SJCRH30 (cell line): ENCODE measurements at places on chromosomes 11 and 22. TPM values are rescaled to one million over a fixed set of nuclear protein-coding genes. Genes with fewer than 3 reads are reported as not detected.
A peak's percentile ranks its signal among the peaks of the same experiment; 100 is the strongest.

- DNase-seq: no peak
- H3K27ac ChIP-seq: no peak overlapping the region
- H3K4me1 ChIP-seq: peaks cover 52% of the 10 kb centered on the region
Measured at GRCh38 chr11:2558397-2558796, 113.6 kb downstream of the KCNQ1 start.

- DNase-seq: peak; percentile 24
- H3K27ac ChIP-seq: no peak overlapping the region
- peaks cover 21% of the 10 kb centered on the region for H3K36me3 ChIP-seq
- no peaks in the 10 kb centered on the region for H3K27me3 ChIP-seq
- peaks cover 8% of the 10 kb centered on the region for H3K4me1 ChIP-seq
- no peak overlapping the region for H3K4me3 ChIP-seq
Measured at GRCh38 chr11:3021125-3021524, 29.0 kb upstream of the NAP1L4 start.

The NUMA1 gene
- 154 and 162 TPM in 2 replicates for total RNA-seq

DNA sequence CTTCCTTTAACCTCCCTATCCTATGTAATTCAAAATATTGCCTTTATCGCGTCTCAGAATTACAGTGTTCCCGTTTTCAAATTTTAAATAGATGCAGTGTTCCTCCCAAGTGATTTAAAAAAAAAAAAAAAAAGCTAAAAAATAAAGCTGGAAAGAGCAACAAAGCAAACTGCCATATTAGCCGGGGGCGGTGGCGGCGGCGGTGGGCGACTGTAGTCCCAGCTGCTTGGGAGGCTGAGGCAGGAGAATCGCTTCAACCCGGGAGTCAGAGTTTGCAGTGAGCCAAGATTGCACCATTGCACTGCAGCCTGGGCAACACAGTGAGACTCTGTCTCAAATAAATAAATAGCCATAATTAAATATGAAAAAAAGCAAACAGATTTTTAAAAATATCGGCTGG, 5.5 kb upstream of the AGBL2 start:
- peaks cover 94% of the 10 kb centered on the region for H3K36me3 ChIP-seq
- no peak overlapping the region for H3K27ac ChIP-seq
- no peaks in the 10 kb centered on the region for H3K4me1 ChIP-seq
- H3K4me3 ChIP-seq: no peak overlapping the region
- no peak for DNase-seq

The PLA2G3 gene
- total RNA-seq: 0.61 and 0.87 TPM in 2 replicates

DNA sequence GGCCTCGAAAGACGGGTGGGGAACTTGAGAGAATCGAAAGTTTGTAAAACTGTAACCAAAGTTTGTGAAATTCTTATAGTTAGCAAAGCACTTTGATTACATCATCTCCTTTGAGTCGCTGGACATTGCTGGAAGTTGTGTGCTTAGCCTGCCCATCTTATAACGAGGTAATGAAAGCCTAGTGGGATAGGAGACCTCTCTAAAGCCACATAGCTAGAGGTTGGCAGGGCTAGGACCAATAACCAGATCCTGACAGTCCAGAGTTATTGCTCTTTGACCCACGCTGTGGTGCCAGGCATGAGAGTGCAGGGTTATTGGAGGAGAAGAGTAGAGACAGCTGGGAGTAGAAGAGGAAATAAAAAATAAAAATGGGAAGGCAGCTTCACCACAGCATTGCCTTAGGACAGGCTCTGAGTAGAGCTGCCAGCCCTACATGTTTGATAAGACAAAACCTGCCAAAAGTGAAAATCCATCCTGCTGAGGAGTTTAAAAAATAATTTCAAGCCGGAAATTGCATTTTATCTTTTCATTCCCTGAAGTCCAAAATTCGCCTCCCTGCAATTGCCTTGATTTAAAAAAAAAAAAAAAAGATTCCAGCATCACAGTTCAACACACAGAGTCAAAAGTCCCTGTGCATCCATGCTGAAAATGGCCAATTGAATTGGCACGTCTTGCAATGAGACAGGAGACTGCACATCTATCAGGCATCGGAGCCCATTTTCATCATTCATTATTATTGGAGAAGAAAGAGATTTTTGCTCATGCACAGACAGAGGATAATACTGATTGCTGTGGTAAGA, 225.5 kb upstream of the POU2AF2 start:
- H3K27ac ChIP-seq: no peak overlapping the region
- no peaks in the 10 kb centered on the region for H3K4me1 ChIP-seq
- DNase-seq: no peak
- no peaks in the 10 kb centered on the region for H3K36me3 ChIP-seq
- no peaks in the 10 kb centered on the region for H3K27me3 ChIP-seq

DNA sequence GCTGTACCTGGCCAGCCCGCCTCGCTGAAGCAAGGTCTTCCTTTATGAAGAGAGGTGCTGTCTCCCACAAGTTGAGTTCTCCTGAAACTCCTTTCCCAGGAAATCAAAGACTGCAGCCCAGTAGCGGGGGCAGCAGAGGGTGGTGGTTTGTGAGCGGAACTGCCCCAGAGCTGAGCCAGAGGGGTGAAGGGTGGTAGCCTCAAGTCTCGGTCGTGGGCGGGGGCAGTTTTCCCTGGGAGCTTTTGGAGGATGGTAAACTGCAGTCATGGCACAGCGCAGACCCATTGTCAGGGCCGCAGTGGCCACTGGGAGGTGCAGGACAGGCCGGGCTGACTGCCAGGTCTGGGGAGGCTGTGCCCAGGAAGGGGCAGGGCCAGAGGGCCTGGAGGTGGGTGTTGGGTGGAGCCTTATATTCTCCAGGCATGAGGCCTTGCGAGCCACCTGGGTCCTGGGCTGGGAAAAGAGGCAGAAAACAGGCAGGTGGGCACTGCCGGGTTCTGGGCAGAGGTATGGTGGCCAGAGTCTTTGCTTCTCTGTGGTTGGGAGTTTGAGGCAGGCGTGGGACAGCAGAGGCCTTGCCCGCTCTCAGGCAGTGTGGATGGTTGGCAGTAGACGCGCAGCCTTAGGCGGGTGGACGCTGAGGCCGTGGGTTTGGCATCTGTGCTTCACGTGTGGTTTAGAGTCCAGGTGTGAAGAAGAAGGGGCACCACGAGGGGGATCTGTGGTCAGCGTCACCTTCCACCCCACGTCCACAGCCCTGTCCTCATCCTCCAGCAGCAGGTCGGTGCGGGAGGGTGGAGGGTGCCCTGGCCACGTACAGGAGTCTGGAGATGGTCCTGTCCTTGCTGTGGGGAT, 1176.4 kb downstream of the BRD1 start:
- H3K27ac ChIP-seq: no peak overlapping the region
- no peak overlapping the region for H3K4me3 ChIP-seq

GRCh38 chr11:98307827-98308491, 712.8 kb upstream of the CNTN5 start:
- H3K36me3 ChIP-seq: no peaks in the 10 kb centered on the region
- no peak overlapping the region for H3K4me3 ChIP-seq
- DNase-seq: no peak
- H3K27ac ChIP-seq: no peak overlapping the region

- no peaks in the 10 kb centered on the region for H3K4me1 ChIP-seq
- H3K27me3 ChIP-seq: no peaks in the 10 kb centered on the region
- no peak overlapping the region for H3K4me3 ChIP-seq
- no peak for DNase-seq
- H3K27ac ChIP-seq: no peak overlapping the region
Measured at GRCh38 chr22:36085476-36086169, 57.0 kb upstream of the RBFOX2 start.

GRCh38 chr11:123190518-123190917, 4.5 kb downstream of the CLMP start:
- H3K27ac ChIP-seq: no peak overlapping the region
- no peak overlapping the region for H3K4me3 ChIP-seq
- no peaks in the 10 kb centered on the region for H3K27me3 ChIP-seq
- no peak for DNase-seq
- H3K4me1 ChIP-seq: peaks cover 5% of the 10 kb centered on the region

The TMPRSS6 gene
- total RNA-seq: not detected in 2 replicates

GRCh38 chr11:10285148-10285802, 8.7 kb downstream of the SBF2 start:
- no peaks in the 10 kb centered on the region for H3K27me3 ChIP-seq
- H3K4me1 ChIP-seq: no peaks in the 10 kb centered on the region
- DNase-seq: no peak
- H3K27ac ChIP-seq: no peak overlapping the region

The SYT13 gene
- total RNA-seq: 0.03 TPM in 1 of 2 replicates, not detected in the other

The CCDC116 gene
- total RNA-seq: 0.38 TPM in 1 of 2 replicates, not detected in the other

The RFPL2 gene
- total RNA-seq: not detected in 2 replicates

GRCh38 chr11:1534171-1534570, 37.9 kb downstream of the DUSP8 start:
- H3K36me3 ChIP-seq: no peaks in the 10 kb centered on the region
- no peaks in the 10 kb centered on the region for H3K4me1 ChIP-seq
- H3K27me3 ChIP-seq: no peaks in the 10 kb centered on the region
- no peak overlapping the region for H3K27ac ChIP-seq
- H3K4me3 ChIP-seq: no peak overlapping the region
- DNase-seq: no peak

The ARSA gene
- 1.8 TPM in 2 replicates for total RNA-seq

DNA sequence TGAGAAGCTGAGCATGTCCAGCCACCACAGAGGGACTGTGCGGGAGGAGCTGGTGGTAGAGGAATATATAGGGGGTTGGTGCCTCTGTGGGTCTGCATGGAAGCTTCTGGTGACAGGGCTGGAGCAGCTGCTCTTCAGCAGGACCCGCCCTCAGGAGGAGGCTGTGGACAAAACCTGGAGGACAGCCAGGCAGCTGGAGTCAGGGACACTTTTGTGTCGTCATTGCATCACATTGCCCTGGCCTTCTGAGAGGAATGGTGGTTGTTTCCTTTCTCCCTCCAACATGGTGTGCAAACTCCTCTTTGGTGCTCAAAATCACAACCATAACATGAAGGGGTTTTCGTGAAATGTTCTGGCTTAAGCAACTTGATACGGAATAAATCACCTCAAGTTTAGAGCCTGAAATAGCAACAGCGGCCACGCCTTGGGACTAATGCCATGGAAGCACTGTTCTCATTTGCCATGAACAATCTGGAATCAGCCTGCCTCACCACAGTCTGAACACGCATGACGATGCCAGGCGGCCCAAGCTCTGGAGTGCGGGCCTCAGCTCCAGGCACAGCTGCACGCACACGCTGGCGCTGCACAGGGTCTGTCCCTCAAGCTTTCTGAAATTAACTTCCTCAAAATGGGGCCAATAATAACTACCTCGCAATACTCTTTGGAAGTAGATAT, 17.1 kb upstream of the CSRP3 start:
- H3K4me1 ChIP-seq: peaks cover 37% of the 10 kb centered on the region
- H3K27me3 ChIP-seq: no peaks in the 10 kb centered on the region
- DNase-seq: peak; percentile 92
- H3K4me3 ChIP-seq: no peak overlapping the region
- peak overlapping the region; percentile 38 for H3K27ac ChIP-seq

- H3K27me3 ChIP-seq: no peaks in the 10 kb centered on the region
- no peaks in the 10 kb centered on the region for H3K4me1 ChIP-seq
- no peak for DNase-seq
- H3K4me3 ChIP-seq: no peak overlapping the region
- H3K36me3 ChIP-seq: no peaks in the 10 kb centered on the region
Measured at GRCh38 chr11:71182791-71183677, 69.3 kb downstream of the SHANK2 start.

DNA sequence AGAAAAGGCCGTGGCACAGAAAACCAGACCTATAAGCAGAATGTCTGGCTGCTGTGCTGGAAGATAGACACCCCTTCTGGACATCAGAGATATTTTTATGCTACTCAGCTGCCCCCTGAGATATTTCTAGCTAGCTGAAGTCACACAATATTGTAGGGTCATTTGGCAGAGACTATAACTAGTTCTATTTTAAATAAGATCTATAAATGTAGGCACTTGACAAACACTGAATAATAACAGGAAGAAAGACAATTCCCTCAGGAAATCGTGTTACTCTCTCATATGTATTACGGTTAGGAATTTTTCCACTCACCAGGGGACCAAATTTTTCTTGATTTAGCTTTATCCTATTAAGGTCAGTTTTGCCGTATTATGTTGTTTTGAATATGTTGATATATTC, 845.4 kb downstream of the OPCML start:
- no peaks in the 10 kb centered on the region for H3K4me1 ChIP-seq
- DNase-seq: no peak

DNA sequence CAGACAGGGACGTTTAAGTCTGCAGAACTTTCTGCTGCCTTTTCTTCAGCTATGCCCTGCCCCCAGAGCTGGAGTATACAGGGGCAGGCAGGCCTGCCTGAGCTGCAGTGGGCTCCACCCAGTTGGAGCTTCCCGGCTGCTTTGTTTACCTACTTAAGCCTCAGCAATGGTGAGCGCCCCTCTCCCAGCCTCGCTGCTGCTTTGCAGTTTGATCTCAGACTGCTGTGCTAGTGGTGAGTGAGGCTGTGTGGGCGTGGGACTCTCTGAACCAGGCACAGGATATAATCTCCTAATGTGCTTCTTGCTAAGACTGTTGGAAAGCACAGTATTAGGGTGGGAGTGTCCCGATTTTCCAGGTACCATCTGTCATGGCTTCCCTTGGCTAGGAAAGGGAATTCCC, 38.5 kb downstream of the NELL1 start:
- peak overlapping the region; percentile 6; the same call in 1 of the 2 replicates for H3K27ac ChIP-seq
- peak overlapping the region; percentile 36 for H3K4me3 ChIP-seq
- H3K27me3 ChIP-seq: no peaks in the 10 kb centered on the region
- no peaks in the 10 kb centered on the region for H3K36me3 ChIP-seq

GRCh38 chr22:48949375-48950149, 878.1 kb downstream of the BRD1 start:
- no peak for DNase-seq
- H3K27ac ChIP-seq: no peak overlapping the region
- H3K27me3 ChIP-seq: peaks cover 27% of the 10 kb centered on the region
- H3K36me3 ChIP-seq: no peaks in the 10 kb centered on the region
- H3K4me3 ChIP-seq: no peak overlapping the region

- no peaks in the 10 kb centered on the region for H3K36me3 ChIP-seq
- no peaks in the 10 kb centered on the region for H3K4me1 ChIP-seq
Measured at GRCh38 chr22:47865626-47866025, 1103.2 kb downstream of the TBC1D22A start.

The HMOX1 gene
- total RNA-seq: 4.6 and 5.1 TPM in 2 replicates

The RTCB gene
- total RNA-seq: 91.8 and 93.9 TPM in 2 replicates

DNA sequence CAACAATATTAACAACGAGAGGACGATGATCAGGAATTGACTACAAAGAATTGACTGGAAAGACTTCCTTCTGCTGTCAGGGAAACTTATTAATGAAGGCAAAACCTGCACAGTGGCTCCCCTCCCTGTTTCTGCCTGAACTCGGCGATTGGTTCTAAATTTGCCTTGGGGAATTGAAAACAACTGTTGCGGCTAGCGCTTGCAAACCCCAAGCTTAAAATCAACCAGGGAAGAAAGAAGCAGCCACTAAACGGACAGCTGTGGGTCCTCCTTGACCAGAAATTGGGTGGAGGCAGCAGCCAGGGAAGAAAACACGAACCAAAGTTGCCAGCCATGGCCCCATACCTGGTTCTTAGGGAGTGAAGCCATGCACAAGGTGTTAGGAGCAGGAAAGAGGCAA, 383.5 kb upstream of the CADM1 start:
- H3K36me3 ChIP-seq: no peaks in the 10 kb centered on the region
- no peak overlapping the region for H3K27ac ChIP-seq
- DNase-seq: peak; percentile 22
- no peak overlapping the region for H3K4me3 ChIP-seq
- no peaks in the 10 kb centered on the region for H3K27me3 ChIP-seq

- H3K36me3 ChIP-seq: no peaks in the 10 kb centered on the region
- peaks cover 47% of the 10 kb centered on the region for H3K4me1 ChIP-seq
- no peaks in the 10 kb centered on the region for H3K27me3 ChIP-seq
Measured at GRCh38 chr22:39173050-39173706, 20.7 kb upstream of the CBX7 start.

The SLC43A3 gene
- total RNA-seq: 0.12 TPM in 1 of 2 replicates, not detected in the other

The P2RX6 gene
- total RNA-seq: 10.0 and 11.3 TPM in 2 replicates

The CHCHD10 gene
- total RNA-seq: 10.9 and 14.1 TPM in 2 replicates

The OR5B21 gene
- not detected in 2 replicates for total RNA-seq

The AIFM3 gene
- 0.20 TPM in 1 of 2 replicates, not detected in the other for total RNA-seq

The BBOX1 gene
- total RNA-seq: not detected in 2 replicates

The FAM227A gene
- total RNA-seq: 0.47 and 0.66 TPM in 2 replicates

The PUS3 gene
- total RNA-seq: 10.1 and 10.3 TPM in 2 replicates

The CASP4 gene
- 0.48 and 1.0 TPM in 2 replicates for total RNA-seq
